ENCODE measurements at places on chromosomes 1 and 21. TPM values are rescaled to one million over a fixed set of nuclear protein-coding genes. Genes with fewer than 3 reads are reported as not detected.

Gene TSACC
- total RNA-seq = 0.53 TPM

Gene FCRL2
- total RNA-seq = not detected

Gene SYT11
- total RNA-seq = 22.7 TPM

Gene CHI3L1
- total RNA-seq = not detected

DNA sequence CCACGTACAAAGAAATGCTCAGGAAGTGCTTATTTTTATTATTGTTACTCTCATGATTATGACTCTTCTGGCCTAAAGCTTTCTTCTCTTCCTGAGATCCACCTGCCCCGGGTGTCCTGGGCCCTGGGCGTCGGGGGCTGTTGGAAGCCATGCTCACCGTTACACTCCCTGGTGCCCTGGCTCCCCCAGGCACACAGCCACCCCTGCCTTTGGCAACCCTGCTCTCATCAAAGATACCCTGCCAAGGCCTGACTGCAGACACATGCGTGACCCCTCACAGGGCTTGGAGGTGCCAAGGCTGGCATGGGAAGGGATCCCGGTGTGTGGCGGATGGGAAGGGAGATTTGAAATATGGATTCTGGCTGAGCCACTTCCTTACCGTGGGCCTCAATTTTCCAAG, 3.3 kb upstream of the KISS1 start:
- H3K27me3 ChIP-seq = no peaks in the 10 kb centered on the region
- no peak for DNase-seq
- no peak overlapping the region for H3K27ac ChIP-seq
- H3K4me3 ChIP-seq = no peak overlapping the region
- no peaks in the 10 kb centered on the region for H3K4me1 ChIP-seq
- H3K36me3 ChIP-seq = no peaks in the 10 kb centered on the region

DNA sequence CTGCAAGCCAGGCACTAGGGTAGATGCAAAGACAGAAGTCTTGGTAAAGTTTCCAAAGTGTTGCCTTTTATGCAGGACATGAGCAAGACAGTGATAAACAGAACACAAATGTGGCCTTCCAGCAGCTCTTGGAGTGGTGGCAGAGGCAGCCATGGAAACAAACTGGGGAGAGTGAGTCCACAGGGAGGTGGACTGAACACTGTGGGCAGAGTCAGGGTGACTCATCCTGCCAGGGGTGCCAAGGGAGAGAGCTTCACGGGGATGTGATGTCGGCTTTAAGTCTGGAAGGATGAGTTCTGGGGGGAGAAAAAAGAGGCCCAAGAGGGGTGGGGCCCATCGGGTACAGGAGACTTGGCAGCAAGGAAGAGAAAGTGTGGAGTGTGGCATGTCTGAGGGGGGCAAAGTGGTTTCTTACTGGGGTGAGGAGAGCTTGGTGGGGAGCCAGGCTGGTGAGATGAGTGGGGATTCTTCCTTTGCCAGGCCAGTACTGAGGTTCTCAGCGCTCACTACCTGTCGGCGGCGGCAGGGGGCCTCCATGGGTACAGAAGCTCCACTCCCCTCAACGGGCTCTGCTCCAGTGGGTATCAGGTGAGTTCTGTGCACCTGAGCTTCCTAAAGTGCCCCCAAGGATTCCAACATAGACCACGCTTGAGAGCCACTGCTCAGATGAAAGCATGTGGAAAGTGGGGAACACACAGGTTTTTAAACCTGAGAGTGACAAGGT, 41.8 kb downstream of the KIAA0040 start:
- peaks cover 4% of the 10 kb centered on the region for H3K27me3 ChIP-seq
- H3K4me3 ChIP-seq = no peak overlapping the region
- no peaks in the 10 kb centered on the region for H3K36me3 ChIP-seq

GRCh38 chr1:55275151-55275748, 60.1 kb upstream of the USP24 start:
- H3K36me3 ChIP-seq = no peaks in the 10 kb centered on the region
- H3K4me1 ChIP-seq = peaks cover 6% of the 10 kb centered on the region
- DNase-seq = no peak
- H3K27me3 ChIP-seq = no peaks in the 10 kb centered on the region
- no peak overlapping the region for H3K4me3 ChIP-seq

DNA sequence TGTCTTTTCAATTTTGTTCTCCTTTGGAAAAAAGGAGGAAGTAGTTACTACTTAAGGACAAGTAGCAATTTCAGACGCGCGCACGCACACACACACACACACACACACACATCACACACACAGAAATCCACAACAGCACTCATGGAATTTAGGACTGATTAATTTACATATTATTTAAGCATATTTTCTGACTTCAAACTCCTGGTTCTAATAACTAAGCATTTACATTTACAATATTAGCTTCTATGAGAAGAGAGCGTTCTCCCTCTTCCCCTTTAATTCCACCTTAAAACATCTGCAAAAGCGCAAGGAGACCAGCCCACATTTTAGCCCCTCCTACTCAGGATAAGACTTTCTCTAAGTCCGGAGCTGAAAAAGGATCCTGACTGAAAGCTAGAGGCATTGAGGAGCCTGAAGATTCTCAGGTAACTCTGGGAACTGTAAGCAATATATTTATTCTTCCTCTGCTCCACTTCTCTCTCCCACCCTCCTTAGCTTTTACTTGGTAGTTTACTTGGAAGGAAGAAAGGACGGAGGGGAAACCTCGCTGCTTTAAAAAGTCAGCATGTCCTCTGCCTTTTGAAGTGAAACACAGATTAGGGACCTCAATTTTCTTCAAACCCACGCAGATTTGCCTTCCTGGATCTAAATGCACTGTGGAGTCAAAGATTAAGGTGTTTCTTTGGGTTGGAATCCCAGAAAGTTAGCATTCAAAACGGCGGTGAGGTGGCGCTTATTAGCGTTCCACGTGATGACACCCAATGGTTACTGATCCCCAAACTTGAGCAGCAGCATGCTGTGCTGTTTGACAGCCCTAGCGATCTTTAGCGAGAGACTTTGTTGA, at the start of gene PLA2G4A:
Gene PLA2G4A (plus strand): TSS at position 339 of the 844 bp plus-strand sequence. CDS start 25,406 bp downstream, outside the sequence.
- no peaks in the 10 kb centered on the region for H3K27me3 ChIP-seq
- H3K4me3 ChIP-seq = peak within 1 kb of the TSS; percentile 64
- H3K36me3 ChIP-seq = no peaks in the 10 kb centered on the region

- H3K36me3 ChIP-seq = no peaks in the 10 kb centered on the region
- H3K4me3 ChIP-seq = no peak overlapping the region
- no peak overlapping the region for H3K27ac ChIP-seq
Measured at GRCh38 chr1:89047734-89048133, 17.3 kb downstream of the GBP1 start.

GRCh38 chr1:25046194-25046532, 116.1 kb upstream of the RUNX3 start:
- H3K4me3 ChIP-seq = no peak overlapping the region
- H3K36me3 ChIP-seq = no peaks in the 10 kb centered on the region
- no peaks in the 10 kb centered on the region for H3K4me1 ChIP-seq
- H3K27me3 ChIP-seq = no peaks in the 10 kb centered on the region
- DNase-seq = no peak

- no peaks in the 10 kb centered on the region for H3K27me3 ChIP-seq
- H3K4me3 ChIP-seq = no peak overlapping the region
- no peak for DNase-seq
- H3K4me1 ChIP-seq = no peaks in the 10 kb centered on the region
Measured at GRCh38 chr1:34625521-34626015, 129.3 kb upstream of the GJB5 start.

- no peaks in the 10 kb centered on the region for H3K27me3 ChIP-seq
- DNase-seq = no peak
- H3K36me3 ChIP-seq = no peaks in the 10 kb centered on the region
Measured at GRCh38 chr1:50973255-50973654, 3.2 kb downstream of the CDKN2C start.

- no peak overlapping the region for H3K27ac ChIP-seq
- no peaks in the 10 kb centered on the region for H3K36me3 ChIP-seq
- no peaks in the 10 kb centered on the region for H3K27me3 ChIP-seq
- H3K4me1 ChIP-seq = peaks cover 6% of the 10 kb centered on the region
- DNase-seq = no peak
- H3K4me3 ChIP-seq = no peak overlapping the region
Measured at GRCh38 chr1:24203404-24203803, 16.3 kb upstream of the IFNLR1 start.

DNA sequence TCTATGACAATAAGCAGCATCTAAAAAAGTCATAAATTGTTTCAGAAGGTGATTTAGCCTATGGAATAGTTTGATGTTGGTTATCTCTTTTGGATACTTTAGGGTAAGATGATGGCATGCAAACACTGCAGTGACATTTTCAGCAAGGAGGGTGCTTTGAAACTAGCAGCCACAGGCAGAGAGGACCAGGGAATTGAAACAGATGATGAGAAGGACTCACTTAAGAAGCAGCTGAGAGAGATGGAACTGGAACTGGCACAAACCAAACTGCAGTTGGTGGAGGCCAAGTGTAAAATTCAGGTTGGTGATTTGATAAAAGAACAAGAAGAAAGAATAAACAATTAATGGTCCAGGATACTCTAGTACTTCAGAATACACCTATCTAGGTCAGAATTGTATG, 11.2 kb upstream of the CACYBP start:
- no peak for DNase-seq
- H3K27me3 ChIP-seq = no peaks in the 10 kb centered on the region
- no peak overlapping the region for H3K27ac ChIP-seq
- H3K4me1 ChIP-seq = peaks cover 14% of the 10 kb centered on the region
- no peaks in the 10 kb centered on the region for H3K36me3 ChIP-seq

GRCh38 chr21:38561205-38561604, 62.9 kb upstream of the ERG start:
- no peaks in the 10 kb centered on the region for H3K36me3 ChIP-seq
- H3K4me3 ChIP-seq = no peak overlapping the region
- H3K27ac ChIP-seq = no peak overlapping the region
- no peak for DNase-seq

DNA sequence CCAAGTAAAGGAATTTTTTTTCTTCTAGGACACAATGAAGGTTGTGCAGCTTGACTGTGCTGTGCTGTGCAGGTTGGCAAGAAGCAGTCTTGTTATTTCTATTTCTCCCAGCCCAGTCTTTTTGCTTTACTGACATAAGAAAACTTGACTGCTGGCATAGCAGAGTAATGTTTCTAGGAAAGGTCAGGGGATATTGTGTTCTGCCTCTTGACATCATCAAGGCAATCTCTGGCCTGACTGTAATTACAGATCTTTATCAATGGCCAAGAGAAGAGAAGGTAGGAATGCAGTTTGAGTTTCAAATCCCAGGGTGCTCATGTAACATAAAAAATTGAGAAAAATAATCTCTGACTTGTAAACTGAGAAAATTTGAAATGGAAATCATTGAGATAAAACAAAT, 226.3 kb upstream of the ADGRL4 start:
- H3K36me3 ChIP-seq = no peaks in the 10 kb centered on the region
- H3K27me3 ChIP-seq = no peaks in the 10 kb centered on the region
- H3K27ac ChIP-seq = no peak overlapping the region

Data from CD8-positive, alpha-beta memory T cell (primary cell).